ENCODE measurements at places on chromosomes 4 and X. TPM values are rescaled to one million over a fixed set of nuclear protein-coding genes. Genes with fewer than 3 reads are reported as not detected.

DNA sequence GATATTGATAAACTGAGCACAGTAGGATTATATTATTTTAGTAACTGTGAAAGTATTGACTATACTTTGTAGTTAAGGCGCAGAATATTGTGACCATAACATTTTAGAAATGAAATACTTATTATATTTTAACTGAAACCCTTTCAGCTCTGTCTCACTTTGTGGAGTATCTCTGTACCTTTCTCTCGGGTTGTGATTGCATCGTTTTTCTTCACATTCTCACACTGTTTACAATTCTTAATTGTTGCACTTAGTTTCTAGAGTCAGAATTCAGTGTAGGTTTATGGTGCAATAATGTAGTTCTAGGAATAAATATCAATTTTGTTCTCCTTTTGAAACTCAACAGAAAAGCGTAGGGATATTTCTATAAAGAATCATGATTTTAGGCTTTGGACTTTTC, 57.7 kb downstream of the UGT2B7 start:
- no peak for DNase-seq

DNA sequence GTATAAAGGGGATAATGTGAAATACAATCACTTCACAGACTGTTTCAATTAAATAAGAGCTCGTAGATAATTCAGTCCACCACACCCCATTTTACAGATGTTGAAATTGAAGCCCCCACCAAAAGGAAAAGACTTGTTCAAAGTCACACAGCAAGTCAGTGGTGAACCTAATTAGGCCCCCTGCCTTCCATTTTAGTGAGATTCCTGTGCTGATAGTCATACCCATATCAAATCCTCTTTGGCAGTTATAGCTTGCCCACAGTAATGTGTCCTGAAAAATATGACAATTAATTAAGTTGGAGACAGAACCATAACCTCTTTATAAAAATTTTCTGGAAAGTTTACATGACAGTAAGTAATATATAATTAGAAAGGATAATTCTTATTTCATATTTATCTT, 58.0 kb downstream of the AR start:
- no peak for DNase-seq

- no peak for DNase-seq
These were observed 170.6 kb upstream of the S100G start for GRCh38 chrX:16479206-16479869.

DNA sequence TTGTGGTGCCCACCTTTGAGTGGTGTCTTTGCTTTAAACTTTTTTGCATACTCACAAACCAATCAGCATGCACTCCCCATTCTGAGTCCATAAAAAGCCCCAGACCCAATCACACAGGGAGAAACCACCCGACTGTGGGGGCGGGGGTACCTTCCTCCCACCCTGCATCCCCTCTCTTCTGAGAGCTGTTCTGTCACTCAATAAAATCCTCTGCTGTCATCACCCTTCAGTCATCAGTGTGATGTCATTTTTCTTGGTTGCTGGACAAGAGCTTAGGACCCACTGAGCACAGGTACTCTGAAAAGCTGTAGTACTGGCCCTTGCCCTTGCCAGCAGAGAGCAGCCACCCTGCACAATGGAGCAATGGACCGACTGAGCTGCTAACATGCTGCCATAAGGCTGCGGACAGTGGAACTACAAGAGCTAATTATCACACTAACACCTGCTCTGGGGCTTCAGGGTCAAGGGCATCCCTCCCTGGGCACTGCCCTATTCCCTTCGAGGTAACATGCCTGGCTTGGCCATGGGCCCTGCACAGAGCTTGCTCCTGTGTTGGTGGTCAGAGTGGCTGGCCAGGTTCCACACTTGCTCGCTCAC, 62.9 kb upstream of the PGRMC2 start:
- no peak for DNase-seq

DNA sequence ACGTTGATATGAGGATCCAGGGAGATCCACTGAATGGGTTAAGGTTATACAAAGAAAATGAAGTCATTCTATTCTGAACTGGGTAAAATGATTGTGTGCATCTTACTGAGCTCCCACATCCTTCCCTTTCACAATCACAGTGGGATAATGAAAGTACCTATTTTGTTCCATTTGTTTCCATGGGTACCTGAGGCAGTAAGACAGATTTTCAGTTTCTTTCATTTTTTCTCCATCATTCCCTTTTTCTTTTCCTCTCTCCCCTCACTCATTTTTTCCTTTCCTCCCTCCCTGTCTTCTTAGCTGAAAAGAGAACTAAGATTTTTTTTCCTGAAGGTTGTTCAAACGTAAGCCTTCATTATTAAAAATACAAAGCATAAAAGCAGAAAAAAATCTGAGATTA, 4.6 kb downstream of the GRIA2 start:
- DNase-seq = no peak

DNA sequence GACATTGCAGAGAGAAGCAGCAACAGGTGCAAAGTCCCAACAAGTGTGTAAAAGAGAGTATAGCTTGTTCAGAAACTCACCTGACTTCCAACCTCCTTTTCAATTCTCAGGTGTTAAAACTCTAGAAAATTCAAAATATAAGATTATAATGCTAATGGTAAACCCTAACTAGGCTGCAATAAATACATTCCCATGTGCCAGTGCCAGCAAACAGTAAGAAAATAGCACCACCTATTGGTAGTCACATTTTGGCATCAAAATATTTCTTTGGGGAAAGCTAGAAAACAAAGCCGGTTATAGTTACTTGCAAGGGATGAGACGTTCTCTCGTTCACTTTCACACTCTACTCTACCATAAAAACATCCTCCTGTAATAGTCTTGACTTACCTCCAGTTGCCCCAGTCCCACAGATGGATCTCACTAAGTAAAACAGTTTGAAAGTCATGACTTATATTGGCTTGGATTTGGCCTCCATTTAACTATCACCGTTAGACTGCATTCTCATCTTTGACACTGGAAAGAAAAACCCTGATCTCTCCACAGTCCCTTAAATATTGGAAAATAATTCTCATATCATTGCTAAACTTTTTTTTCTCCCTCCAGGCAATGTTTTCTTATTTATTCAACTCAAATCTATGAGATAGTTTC, 9.6 kb downstream of the BMP3 start:
- no peak for DNase-seq

GRCh38 chrX:77768787-77769186, 17.2 kb downstream of the ATRX start:
- DNase-seq = no peak

GRCh38 chr4:119233191-119233590, 20.7 kb downstream of the USP53 start:
- no peak for DNase-seq

DNA sequence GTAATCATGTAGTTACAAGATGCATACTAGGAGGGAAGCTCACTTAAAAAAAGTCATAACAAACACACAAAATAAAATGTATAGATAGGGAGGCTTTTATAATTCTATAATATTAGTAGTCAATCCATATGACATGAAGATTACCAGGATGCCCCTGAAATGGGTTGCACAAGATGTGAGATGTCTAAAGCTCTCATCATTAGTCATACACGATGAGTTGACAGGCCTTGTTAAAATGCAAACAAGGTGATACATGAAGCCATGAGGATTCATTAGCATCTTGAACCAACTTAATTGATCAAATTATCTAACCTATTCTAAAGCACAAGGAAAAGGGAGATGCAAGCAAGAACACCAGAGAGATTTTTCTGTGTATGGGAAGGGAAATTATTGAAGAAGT, 470.2 kb downstream of the IQCM start:
- DNase-seq = no peak

DNA sequence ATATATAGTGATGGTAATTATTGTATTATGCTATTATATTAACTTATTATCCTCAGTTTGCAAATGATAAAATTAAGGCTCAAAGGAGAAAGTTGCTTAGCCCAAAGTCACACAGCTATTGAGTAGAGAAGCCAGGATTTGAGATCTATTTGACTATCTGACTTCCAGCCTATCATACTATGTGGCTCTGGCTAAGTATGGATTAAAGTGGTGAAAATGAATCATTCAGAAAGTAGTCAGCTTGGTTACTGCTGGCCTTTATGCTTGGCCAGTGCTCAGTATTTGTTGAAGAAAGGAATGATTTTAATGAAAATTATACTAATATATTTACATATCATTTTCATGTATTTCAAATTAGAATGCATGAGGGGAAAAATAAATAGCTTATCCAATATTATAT, 219.8 kb downstream of the SHROOM3 start:
- DNase-seq = no peak

DNA sequence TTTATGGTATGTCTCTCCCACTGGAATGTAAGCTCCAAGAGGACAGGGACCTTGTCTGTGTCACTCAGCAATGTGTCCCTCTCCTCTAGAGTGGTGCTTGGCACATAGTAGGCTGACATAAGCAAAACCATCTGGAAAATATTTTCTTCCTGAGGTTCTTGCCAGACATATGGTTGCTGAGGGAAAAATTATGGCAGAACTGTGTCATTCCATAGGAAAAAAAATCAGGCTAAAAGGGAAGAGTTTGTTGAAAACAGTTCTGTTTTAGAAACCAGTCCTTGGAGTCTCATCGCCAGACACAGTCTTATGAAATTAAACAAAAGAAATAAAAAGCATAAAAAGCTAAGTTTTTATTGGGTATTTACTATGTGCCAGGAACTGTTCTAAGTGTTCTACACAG, 60.9 kb downstream of the RTL9 start:
- no peak for DNase-seq

DNA sequence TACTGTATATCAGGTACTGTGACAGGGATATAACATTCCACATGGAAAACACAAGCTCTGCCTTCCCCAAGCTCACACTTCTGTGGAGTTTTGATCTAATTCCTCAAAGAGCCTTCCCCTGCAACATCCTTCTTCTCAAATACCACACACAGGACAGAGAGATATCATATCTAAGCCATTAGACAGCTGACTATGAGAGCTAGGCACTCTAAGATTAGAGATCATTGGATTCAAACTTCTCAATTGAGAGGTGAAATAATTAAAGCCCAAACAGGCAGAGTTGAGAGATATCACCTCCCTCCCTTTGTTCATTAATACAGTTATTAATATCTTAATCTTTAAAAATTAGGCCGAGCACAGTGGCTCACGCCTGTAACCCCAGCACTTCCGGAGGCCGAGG, 25.0 kb downstream of the TEC start:
- DNase-seq = no peak

The SH3TC1 gene
- 22.2 TPM for total RNA-seq

The CACNA1F gene
- 1.7 TPM for total RNA-seq

The PLXNB3 gene
- 3.2 TPM for total RNA-seq

The HERC6 gene
- total RNA-seq = 2.2 TPM

The DDX60 gene
- total RNA-seq = 25.6 TPM

The PPARGC1A gene
- not detected for total RNA-seq

The EGFL6 gene
- total RNA-seq = 0.93 TPM

The PRKG2 gene
- total RNA-seq = 0.25 TPM

All from activated naive CD4-positive, alpha-beta T cell treated with anti-CD3 and anti-CD28 coated beads, Interleukin-2, amount 50 U/mL, for 72 hours (primary cell).